Aorta (tissue), 5 donors: ENCODE measurements at places on chromosomes 7 and 10. TPM values are rescaled to one million over a fixed set of nuclear protein-coding genes. Genes with fewer than 3 reads are reported as not detected.

HMX3 gene
- not detected for total RNA-seq

DNA sequence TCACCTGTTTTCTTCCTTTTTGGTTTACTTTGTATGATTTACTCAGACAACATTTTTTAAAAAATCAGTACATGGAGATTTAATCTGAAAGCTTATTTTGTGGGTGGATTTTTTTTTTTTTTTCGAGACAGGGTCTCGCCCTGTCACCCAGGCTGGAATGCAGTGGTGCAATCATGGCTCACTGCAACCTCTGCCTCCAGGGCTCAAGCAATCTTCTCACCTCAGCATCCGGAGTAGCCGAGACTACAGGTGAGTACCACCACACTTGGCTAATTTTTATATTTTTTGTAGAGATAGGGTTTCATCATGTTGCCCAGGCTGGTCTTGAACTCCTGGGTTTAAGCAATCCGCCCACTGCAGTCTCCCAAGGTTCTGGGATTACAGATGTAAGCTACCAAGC is 2.5 kb downstream of the GSTO1 start:
- DNase-seq, result no peak

DNA sequence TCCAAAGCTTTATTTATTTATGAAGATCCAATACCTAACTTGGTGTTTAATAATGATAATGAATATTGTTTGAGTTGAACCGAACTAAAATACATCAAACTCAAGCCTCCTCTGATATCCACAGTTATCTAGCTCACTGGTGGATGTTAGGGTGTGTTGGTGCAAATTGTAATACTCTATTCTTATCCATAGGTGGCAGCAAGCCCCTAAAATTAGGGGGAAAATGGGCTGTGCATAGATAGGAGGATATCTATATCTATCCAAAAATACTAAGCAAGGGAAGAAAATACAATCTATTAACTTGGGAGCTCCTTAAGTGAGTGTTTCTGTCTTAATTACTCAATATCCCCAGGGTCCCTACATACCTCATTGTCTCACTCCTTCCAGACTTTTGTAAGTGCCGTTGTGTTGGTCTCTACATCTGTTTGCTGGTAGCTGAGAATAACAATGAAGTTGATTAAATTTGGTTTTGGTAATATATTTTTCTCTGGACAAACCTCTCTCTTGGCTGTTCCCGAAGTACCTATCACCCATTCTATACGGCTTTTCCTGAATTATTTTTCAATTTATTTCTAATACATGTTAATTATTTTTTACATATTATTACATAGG is 55.0 kb upstream of the VWDE start:
- no peak for DNase-seq

- no peak for DNase-seq
Observed at GRCh38 chr10:42988517-42989395, 88.1 kb upstream of the RET start.

CACNB2 gene
- 7.6 TPM for total RNA-seq

DNA sequence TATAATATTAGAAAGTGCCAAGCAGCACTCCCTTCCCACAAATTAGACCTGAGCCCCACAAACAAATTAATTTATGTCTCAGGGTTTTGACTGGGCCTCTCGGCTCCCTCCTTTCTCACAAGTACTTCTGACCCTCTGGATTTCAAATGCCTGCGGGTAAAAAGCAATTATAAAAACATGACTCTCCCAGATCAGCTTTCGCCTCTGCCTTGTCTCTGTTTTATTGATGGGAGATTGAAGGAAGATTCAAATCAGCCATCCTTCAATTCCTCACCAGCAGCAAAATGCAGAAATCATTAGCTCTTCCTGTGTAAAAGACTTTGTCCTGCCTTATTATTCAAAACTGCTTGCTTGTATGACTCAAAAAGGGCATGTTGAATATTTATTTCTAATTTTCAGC is 453.7 kb upstream of the MKI67 start:
- DNase-seq, result no peak

DNA sequence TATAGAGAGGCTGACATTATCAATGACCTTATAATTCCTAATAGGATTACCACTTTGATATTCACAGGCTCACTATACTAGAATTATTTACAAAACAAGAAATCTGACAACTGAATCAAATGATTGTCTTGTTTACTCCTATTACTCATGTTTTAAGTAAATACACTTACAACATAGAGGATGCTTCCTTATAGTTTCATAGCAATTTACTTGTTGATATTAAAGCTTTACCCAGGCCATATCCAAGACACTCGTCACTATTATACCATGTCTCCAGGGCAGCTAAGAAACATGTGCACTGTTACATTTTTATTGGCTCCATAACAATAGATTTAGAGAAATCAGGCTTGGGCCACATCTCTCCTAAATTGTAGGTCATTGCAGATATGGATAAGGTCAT is 276.9 kb downstream of the HGF start:
- no peak for DNase-seq

DNA sequence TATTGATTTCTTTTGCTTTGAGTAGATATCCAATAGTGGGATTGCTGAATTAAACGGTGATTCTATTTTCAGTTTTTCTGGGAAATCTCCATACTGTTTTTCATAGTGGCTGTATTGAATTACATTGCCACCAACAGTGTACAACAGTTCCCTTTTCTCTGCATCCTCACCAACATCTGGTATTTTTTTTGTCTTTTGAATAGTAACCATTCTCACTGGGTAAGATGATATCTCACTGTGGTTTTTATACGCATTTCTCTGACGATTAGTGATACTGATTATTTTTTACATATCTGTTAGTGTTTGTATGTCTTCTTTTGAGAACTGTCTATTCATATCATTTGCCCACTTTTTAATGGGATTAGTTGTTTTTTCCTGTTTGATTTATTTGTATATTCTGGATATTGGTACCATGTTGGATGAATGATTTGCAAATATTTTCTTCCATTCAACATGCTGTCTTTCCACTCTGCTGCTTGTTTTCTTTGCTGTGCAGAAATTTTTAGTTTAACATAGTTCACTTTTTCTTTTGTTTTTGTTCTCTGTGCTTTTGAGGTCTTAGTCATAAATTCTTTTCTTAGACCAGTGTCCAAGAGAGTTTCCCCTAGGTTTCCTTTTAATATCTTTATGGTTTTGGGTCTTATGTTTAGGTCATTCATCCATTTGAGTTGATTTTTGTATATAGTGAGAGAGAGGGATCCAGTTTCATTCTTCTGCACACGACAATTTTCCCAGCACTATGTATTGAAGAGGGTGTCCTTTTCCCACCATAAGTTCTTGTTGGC is 584.7 kb downstream of the PHTF2 start:
- no peak for DNase-seq

GRCh38 chr10:46029461-46030030 is 877 bp downstream of the NCOA4 start:
- no peak for DNase-seq

GJD4 gene
- total RNA-seq, result not detected

DNA sequence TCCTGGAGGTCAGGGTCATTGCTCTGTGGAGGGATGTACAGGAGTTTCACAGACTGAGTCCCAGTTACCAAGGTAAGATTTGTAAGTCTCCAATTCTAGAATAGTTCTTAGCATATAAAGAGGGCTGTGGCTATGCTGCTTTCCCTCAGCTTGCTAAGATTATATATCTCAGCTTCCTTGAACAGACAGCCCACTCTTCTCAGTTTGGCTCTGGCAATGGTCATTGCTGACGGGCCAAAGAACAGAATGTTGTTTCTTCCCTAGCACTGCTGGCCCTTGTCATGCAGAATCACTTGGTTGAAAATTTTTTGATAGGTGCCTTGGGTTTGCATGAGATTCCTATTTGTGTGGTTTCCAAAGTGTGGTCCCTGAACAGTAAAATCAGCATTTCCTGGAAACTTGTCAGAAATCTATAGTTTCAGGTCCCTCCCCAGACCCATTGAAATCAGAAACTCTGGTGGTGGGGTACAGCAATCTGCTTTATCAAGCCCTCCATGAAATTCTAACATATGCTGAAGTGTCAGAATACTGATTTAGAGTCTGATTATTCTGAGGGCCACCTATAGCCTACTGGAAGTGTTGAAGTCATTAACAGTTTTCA is 38.2 kb downstream of the NRBF2 start:
- DNase-seq, result no peak

- no peak for DNase-seq
Observed at GRCh38 chr10:126060261-126060931, 164.0 kb downstream of the FANK1 start.

DNA sequence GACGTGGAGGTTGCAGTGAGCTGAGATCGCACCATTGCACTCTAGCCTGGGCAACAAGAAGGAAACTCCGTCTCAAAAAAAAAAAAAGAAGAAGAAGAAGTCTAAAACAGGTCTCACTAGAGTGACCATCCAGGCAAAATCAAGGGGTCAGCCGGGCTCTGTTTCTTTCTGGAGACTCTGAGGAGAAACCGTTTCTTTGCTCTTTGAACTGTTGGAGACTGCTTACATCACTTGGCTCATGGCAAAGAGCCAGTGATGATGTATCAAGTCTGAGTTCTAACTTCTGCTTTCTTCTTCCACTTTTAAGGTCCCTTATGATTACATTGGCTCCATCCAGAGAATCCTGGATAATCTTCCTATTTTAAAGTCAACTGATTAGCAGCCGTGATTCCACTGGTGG is 306.8 kb downstream of the WDR11 start:
- no peak for DNase-seq

DNA sequence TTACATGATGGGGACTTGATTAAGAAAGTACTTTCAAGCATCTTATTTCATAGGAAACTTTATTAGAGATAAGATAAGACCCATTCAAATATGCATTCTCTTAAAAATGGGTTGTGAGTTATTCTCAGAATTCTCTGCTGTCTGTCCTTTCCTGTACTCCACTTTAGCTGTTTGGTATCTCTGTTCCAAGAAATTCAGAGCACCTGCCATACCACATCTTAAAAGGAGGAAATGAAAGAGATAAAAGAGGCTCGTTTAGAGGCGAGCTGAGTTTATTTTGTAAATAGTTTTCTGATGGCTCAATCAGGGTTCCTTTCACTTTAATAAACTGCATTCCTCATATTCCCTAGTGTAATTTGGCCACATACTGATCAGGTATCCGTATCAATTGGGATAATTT is 87.2 kb downstream of the MDFIC start:
- DNase-seq, result no peak

- no peak for DNase-seq
Observed at GRCh38 chr10:113294868-113295267, 258.0 kb upstream of the HABP2 start.
